ENCODE measurements at places on chromosomes 7 and 10. TPM values are rescaled to one million over a fixed set of nuclear protein-coding genes. Genes with fewer than 3 reads are reported as not detected.

Gene WIPF3
- 6.1 TPM for total RNA-seq

DNA sequence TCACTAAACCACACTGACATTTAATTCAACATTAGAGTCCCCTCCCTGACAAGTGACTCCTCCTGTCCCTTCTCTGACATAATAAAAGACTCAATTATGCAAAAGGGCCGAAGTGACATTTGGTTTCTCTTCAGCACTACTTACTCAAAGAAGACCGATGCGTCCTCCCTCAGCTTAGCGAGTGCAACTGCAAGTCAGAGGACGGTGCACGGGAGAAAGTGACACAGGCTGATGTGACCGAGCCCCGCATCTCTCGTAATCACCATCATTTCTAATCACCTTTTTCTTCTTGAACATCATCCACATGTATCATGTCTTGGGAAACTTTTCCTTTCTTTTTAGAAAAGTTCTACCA lies 155.7 kb downstream of the TCERG1L start:
- no peak overlapping the region for H3K27ac ChIP-seq
- no peaks in the 10 kb centered on the region for H3K36me3 ChIP-seq
- DNase-seq, result no peak
- H3K4me3 ChIP-seq, result no peak overlapping the region
- H3K4me1 ChIP-seq, result no peaks in the 10 kb centered on the region
- peaks cover 12% of the 10 kb centered on the region for H3K27me3 ChIP-seq

GRCh38 chr10:112750427-112751167 lies 199.4 kb upstream of the TCF7L2 start:
- H3K4me1 ChIP-seq, result peaks cover 5% of the 10 kb centered on the region
- no peaks in the 10 kb centered on the region for H3K27me3 ChIP-seq

DNA sequence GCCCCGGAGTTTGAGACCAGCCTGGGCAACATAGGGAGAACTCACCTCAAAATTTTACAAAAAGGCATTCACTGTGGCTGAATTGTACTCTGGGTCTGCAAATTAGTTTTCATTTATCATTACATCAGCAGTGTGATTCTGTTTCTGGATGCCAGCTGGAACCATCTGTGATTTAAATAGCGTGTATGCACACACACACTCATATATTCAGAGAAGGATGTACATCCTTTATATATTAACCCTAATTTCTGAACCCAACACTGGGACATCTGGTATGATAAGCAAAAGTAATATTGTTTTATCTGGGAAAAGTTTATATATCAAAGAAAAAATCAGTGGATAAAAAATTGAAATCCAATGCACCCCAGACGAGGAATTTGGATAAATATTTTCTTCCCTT lies 33.8 kb upstream of the LYZL1 start:
- no peak overlapping the region for H3K27ac ChIP-seq
- H3K4me3 ChIP-seq, result no peak overlapping the region
- H3K4me1 ChIP-seq, result peaks cover 27% of the 10 kb centered on the region
- no peaks in the 10 kb centered on the region for H3K36me3 ChIP-seq

DNA sequence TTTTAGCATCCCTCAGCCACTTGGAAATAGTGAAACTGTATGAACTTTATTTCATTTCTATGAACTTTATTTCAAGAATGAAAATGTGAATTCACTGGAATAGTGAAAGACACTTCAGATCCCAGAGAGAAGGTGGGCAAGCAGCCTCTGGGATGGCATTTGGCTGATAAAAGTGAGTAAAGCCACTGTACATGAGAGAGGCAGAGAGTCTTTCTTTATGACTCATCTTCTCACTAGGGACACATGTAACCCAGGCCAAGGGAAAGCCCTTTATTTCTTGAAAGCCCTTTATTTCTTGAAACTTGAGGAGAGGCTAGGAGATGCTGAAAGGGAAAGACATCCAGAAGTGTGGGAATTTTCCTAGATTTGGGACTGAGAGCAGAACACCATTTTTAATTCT lies 148.9 kb upstream of the SMIM30 start:
- no peak overlapping the region for H3K4me3 ChIP-seq
- H3K27me3 ChIP-seq, result no peaks in the 10 kb centered on the region
- no peak for DNase-seq
- no peak overlapping the region for H3K27ac ChIP-seq
- no peaks in the 10 kb centered on the region for H3K4me1 ChIP-seq

- no peak overlapping the region for H3K27ac ChIP-seq
- no peak overlapping the region for H3K4me3 ChIP-seq
- peak; percentile 15 for DNase-seq
- H3K27me3 ChIP-seq, result no peaks in the 10 kb centered on the region
- peaks cover 13% of the 10 kb centered on the region for H3K4me1 ChIP-seq
- H3K36me3 ChIP-seq, result no peaks in the 10 kb centered on the region
Observed at GRCh38 chr7:30708983-30709382, 26.7 kb upstream of the CRHR2 start.

Gene NACAD
- total RNA-seq, result 2.3 TPM

Gene SFRP4
- 55.4 TPM for total RNA-seq

- H3K27me3 ChIP-seq, result no peaks in the 10 kb centered on the region
- no peaks in the 10 kb centered on the region for H3K36me3 ChIP-seq
- peak; percentile 80 for DNase-seq
- no peak overlapping the region for H3K4me3 ChIP-seq
Observed at GRCh38 chr10:34906067-34906965, 91.2 kb upstream of the PARD3 start.

Gene PRSS1
- total RNA-seq, result not detected

DNA sequence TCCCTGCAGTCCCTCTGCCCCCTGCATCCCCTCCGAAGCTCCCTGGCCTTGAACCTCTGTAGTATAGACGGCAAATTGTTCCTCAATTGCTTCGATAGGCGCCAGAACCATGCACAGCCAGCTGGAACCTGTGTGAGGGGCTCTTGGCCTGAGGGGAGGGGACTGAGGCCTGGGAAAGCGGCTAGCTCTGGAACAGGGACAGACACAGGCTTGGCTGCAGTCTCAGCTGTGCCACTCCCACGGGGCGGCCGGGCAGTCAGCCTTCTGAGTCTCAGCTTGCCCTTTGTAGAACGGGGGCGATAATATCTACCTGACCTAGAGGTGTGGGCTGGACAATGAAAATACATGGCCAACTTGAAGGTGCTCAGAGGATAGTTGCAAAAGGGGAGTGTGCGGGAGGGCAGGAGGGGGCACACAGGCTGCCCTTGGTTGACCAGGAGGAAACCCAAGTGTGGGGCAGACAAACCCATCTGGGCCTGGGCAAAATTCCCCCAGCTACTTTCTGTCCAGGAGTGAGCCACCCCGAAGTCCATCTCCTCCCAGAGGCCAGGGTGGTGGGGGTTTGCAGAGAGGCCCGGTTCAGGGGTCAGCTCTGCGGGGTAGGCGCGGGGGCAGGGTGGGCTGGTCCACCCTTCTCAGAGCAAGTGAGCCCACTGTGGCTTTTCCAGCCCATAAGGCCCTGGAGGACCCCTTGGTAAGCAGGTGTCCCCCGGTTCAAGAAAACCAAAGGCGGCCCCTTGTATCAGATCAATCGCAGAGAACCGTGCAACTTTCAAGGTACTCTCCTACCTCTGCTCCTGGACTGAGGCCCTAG lies 4.6 kb downstream of the CRYGN start:
- H3K36me3 ChIP-seq, result no peaks in the 10 kb centered on the region
- no peak for DNase-seq
- peaks cover 13% of the 10 kb centered on the region for H3K27me3 ChIP-seq
- H3K27ac ChIP-seq, result no peak overlapping the region
- H3K4me1 ChIP-seq, result peaks cover 31% of the 10 kb centered on the region

Gene ATP6V1F
- total RNA-seq, result 93.5 TPM

- peak overlapping the region; percentile 50 for H3K4me3 ChIP-seq
- peaks cover 39% of the 10 kb centered on the region for H3K4me1 ChIP-seq
- DNase-seq, result no peak
- no peak overlapping the region for H3K27ac ChIP-seq
- H3K27me3 ChIP-seq, result peaks cover 19% of the 10 kb centered on the region
- peaks cover 25% of the 10 kb centered on the region for H3K36me3 ChIP-seq
Observed at GRCh38 chr7:128868624-128869137, 6.0 kb downstream of the ATP6V1F start.

Gene LHPP
- total RNA-seq, result 2.9 TPM

- no peak overlapping the region for H3K4me3 ChIP-seq
- H3K36me3 ChIP-seq, result peaks cover 3% of the 10 kb centered on the region
- peak overlapping the region; percentile 78 for H3K27ac ChIP-seq
- DNase-seq, result no peak
- H3K4me1 ChIP-seq, result peaks cover 2% of the 10 kb centered on the region
- no peaks in the 10 kb centered on the region for H3K27me3 ChIP-seq
Observed at GRCh38 chr7:80882213-80882801, 36.5 kb downstream of the SEMA3C start.

DNA sequence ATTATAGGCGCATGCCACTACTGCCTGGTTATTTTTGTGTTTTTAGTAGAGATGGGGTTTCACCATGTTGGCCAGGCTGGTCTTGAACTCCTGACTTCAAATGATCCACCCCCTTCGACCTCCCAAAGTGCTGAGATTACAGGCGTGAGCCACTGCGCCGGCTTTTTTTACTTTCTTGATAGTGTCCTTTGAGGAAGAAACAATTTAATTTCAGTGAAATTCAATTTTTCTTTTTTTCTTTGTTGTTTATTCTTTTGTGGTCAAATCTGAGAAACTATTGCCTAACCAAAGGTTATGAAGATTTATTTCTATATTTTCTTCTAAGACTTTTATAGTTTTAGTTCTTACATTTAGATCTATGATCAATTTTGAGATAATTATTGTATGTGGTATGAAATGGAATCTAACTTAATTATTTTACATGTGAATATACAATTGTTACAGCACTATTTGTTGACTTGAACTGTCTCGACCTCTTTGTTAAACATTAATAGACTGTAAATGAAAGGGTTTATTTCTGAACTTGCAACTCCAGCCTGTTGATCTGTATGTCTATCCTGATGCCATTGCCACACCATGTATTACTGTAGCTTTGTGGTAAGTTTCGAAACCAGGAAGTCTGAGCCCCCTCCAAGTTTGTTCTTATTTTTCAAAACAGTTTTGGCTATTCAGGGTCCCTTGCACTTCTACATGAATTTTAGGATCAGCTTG lies 19.8 kb upstream of the RASSF4 start:
- no peaks in the 10 kb centered on the region for H3K27me3 ChIP-seq
- H3K27ac ChIP-seq, result no peak overlapping the region
- no peaks in the 10 kb centered on the region for H3K36me3 ChIP-seq
- peaks cover 30% of the 10 kb centered on the region for H3K4me1 ChIP-seq
- DNase-seq, result no peak

- peaks cover 5% of the 10 kb centered on the region for H3K4me1 ChIP-seq
- H3K27ac ChIP-seq, result no peak overlapping the region
- H3K4me3 ChIP-seq, result no peak overlapping the region
- H3K36me3 ChIP-seq, result peaks cover 3% of the 10 kb centered on the region
- no peak for DNase-seq
Observed at GRCh38 chr10:103184615-103185014, 8.5 kb downstream of the NT5C2 start.

Gene H2BK1
- total RNA-seq, result not detected

DNA sequence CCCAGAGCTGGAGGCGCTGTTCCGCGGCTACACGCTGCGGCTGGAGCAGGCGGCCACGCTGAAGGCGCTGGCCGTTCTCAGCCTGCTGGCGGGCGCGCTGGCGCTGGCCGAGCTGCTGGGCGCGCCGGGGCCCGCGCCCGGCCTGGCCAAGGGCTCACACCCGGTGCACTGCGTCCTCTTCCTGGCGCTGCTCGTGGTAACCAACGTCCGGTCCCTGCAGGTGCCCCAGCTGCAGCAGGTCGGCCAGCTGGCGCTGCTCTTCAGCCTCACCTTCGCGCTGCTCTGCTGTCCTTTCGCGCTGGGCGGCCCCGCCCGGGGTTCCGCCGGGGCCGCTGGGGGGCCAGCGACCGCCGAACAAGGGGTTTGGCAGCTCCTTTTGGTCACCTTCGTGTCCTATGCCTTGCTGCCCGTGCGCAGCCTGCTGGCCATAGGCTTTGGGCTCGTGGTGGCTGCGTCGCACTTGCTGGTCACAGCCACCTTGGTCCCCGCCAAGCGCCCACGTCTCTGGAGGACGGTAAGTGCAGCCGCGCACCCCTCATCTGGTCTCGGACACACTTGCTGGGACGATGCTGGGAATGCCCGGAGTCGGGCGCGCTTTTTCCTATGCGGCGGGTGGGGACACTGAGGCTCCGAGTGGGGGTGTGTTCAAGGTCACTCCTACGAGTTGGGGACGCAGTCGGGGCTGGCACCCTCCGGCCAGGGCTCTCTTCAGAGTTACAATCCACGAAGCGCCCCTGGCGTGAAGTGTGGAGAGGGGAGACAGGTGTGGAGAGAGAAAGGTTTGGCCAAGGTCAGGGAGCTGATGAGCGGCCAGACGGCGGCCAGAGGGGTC lies 717 bp downstream of the ADCY1 start:
- peak overlapping the region; percentile 57 for H3K4me3 ChIP-seq
- peak; percentile 76 for DNase-seq
- H3K4me1 ChIP-seq, result peaks cover 32% of the 10 kb centered on the region
- H3K36me3 ChIP-seq, result no peaks in the 10 kb centered on the region
- H3K27me3 ChIP-seq, result peaks cover 63% of the 10 kb centered on the region
- H3K27ac ChIP-seq, result no peak overlapping the region

Gene HOXA6
- 5.6 TPM for total RNA-seq

- no peak overlapping the region for H3K27ac ChIP-seq
- no peak for DNase-seq
- no peaks in the 10 kb centered on the region for H3K4me1 ChIP-seq
- no peak overlapping the region for H3K4me3 ChIP-seq
- peaks cover 2% of the 10 kb centered on the region for H3K27me3 ChIP-seq
Observed at GRCh38 chr10:97058521-97058920, 127.2 kb downstream of the SLIT1 start.

DNA sequence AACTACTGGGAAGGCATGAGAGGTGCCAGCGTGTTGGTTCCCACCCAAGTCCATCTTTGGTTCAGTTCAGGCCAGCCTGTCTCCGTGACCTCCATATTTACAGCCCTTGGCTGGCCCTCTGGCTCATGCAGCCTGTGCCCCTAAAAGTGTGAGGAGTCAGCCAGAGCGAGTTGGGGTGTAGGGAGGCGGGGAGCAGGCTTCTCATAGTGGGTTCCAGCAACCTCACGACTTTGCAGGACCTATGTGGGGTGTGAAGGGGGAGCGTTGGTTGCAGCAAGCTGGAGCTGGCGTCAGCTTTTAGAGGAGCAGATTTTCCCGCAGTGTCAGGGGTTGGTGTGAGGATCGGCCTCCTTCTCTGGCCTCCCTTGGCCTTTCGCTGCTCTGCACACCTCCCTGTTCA lies 9.8 kb downstream of the TSPAN14 start:
- no peaks in the 10 kb centered on the region for H3K27me3 ChIP-seq
- no peak for DNase-seq
- H3K27ac ChIP-seq, result peak overlapping the region; percentile 73
- H3K4me1 ChIP-seq, result peaks cover 90% of the 10 kb centered on the region
- no peaks in the 10 kb centered on the region for H3K36me3 ChIP-seq

- peaks cover 16% of the 10 kb centered on the region for H3K4me1 ChIP-seq
- DNase-seq, result peak; percentile 73
- peak overlapping the region; percentile 35 for H3K27ac ChIP-seq
- H3K4me3 ChIP-seq, result no peak overlapping the region
- peaks cover 2% of the 10 kb centered on the region for H3K27me3 ChIP-seq
- no peaks in the 10 kb centered on the region for H3K36me3 ChIP-seq
Observed at GRCh38 chr10:127880557-127880956, 12.2 kb downstream of the CLRN3 start.

GRCh38 chr10:5588603-5589002 lies 63.8 kb downstream of the CALML3 start:
- no peak overlapping the region for H3K27ac ChIP-seq
- peaks cover 68% of the 10 kb centered on the region for H3K4me1 ChIP-seq
- H3K4me3 ChIP-seq, result no peak overlapping the region
- no peaks in the 10 kb centered on the region for H3K36me3 ChIP-seq
- no peak for DNase-seq

- peaks cover 53% of the 10 kb centered on the region for H3K4me1 ChIP-seq
- H3K27ac ChIP-seq, result peak overlapping the region; percentile 85
- H3K36me3 ChIP-seq, result peaks cover 2% of the 10 kb centered on the region
- no peak overlapping the region for H3K4me3 ChIP-seq
Observed at GRCh38 chr7:30470163-30470770, 8.3 kb downstream of the NOD1 start.

Gene MLXIPL
- 0.13 TPM for total RNA-seq

Data from muscle of leg (tissue), 16 donors.